ENCODE measurements at places on chromosomes 13 and 19.
A peak's percentile ranks its signal among the peaks of the same experiment; 100 is the strongest.

- DNase-seq, result no peak
Observed at GRCh38 chr13:95115525-95115924, 185.7 kb downstream of the ABCC4 start.

GRCh38 chr13:113183450-113184129, 24.9 kb downstream of the PCID2 start:
- DNase-seq, result no peak

DNA sequence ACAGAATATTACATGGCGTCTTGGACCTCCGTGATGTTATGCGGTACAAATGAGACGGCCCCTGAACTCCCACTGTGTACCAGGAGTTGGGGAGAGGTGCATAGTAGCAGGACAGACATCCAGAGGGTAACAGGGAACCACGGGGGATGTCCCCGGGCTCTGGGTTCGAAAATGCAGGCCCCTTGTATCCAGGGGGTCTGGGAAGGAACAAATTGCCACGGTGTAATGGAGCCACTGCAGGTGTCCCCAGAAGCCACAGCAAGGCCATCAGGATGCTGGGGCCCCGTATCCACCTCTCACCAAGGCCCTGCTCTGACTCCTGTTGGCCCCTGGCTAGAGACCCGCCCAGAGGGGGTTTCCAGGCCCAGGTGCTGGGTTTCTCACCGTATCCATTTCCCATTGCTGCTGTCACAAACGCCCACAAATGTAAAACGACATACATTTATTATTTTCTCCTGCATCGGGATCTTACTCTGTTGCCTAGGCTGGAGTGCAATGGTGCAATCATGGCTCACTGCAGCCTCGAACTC, 77.8 kb downstream of the INSR start:
- DNase-seq, result no peak

DNA sequence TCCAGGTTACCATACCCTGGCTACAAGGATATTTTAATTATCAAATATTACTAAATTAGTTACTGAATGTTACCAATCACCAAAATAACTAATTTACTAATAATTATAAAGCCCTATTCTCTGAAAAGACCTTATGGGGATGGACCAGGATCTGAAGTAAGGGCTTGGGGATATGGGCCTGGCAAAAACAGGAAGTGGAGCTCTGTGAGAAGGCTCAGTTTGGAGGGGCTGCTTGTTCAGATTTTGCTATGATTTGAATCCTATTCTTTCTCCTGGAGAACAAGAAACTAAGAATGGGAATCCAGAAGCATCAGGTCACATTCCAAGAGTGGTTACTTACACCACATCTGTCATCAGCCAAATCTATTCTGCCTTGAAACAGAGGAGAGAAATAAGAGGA, 148.1 kb downstream of the DNAJC15 start:
- DNase-seq, result no peak

GRCh38 chr13:98216135-98216565, 39.1 kb upstream of the RNF113B start:
- no peak for DNase-seq

DNA sequence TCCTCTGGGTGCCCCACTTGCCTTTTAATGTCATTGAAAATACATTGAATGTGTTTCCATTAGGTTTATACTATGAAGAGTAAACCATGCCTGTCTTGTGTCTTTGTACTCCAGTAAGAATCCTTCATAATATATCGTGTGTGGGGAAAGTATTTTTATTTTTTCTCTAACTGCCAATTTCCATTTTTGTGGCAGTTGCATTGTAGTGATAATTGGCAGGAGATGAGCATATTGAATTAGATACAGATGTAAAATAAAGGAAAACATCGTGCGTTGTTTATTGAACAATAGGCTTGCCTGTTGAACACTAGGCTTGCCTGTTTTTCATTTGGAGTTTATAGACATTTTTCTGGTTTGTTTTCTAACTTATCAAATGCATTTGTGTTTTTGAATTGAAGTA, 218.8 kb downstream of the NBEA start:
- no peak for DNase-seq

DNA sequence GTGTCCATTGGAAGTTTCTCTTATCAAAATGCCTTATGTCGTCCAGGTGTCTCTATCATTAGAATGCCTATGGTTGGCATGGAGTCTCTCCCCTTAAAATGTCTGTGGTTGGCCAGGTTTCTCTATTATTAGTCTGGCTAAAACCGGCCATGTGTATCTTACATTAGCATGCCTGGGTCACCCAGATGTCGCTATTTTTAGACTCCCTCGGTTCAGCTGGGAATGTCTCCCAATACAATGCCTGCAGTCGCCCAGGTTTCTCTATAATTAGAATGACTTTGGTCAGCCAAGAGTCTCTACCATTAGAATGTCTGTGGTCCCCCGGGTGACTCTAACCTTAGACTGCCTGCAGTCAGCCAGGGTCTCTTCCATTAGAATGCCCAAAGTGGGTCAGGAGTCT, 1536.1 kb downstream of the UQCRFS1 start:
- no peak for DNase-seq

DNA sequence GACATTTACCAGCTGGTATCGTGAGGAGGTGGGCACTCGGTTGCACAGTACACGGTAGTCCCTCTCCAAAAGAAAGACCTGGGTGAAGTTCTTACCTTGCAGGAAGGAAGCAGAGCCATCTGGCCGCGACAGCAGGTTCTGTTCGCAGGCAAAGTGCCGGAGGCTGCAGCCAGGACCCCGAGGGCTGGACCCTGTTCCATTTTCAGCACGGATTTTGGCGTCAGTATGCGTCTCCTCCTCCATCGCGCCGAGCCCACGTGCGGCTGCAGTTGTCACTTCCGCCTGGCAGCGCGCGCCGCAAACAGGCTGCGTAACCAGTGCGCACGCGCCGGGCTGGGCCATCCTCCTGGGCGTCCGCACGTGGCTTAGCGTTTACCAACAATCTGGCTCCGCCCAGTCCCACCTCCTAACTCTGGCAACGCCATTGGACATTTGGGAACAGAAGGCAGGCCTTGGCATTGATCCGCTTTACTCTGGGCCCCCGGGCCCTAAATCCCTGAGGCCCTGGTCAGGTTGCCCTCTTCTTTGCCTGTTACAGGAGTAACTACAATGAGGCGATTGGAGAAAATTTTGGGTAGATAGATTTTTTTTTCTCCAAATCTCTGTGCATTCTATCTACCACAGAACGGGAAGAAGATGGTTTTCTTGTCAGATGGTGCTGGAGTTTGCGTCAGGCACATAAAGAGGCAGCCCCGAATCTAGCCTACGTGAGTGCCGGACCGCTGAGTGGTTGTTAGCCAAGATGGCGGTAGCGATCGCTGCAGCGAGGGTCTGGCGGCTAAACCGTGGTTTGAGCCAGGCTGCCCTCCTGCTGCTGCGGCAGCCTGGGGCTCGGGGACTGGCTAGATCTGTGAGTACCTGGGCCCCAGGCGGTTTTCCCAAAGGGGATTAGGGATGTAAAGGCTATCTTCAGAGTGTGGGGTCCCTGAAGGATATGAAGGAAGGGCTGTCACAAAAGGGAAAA, at the start of the genes BCKDHA and EXOSC5:
Gene BCKDHA (plus strand): TSS at position 733 of the 964 bp plus-strand sequence. CDS start 10 bp downstream, at position 743.
Gene EXOSC5 (minus strand): TSS at position 274 of the 964 bp plus-strand sequence. CDS start 31 bp downstream, at position 243.
- DNase-seq, result peak; percentile 96

- DNase-seq, result no peak
Observed at GRCh38 chr19:19460761-19461265, 54.5 kb downstream of the TSSK6 start.

DNA sequence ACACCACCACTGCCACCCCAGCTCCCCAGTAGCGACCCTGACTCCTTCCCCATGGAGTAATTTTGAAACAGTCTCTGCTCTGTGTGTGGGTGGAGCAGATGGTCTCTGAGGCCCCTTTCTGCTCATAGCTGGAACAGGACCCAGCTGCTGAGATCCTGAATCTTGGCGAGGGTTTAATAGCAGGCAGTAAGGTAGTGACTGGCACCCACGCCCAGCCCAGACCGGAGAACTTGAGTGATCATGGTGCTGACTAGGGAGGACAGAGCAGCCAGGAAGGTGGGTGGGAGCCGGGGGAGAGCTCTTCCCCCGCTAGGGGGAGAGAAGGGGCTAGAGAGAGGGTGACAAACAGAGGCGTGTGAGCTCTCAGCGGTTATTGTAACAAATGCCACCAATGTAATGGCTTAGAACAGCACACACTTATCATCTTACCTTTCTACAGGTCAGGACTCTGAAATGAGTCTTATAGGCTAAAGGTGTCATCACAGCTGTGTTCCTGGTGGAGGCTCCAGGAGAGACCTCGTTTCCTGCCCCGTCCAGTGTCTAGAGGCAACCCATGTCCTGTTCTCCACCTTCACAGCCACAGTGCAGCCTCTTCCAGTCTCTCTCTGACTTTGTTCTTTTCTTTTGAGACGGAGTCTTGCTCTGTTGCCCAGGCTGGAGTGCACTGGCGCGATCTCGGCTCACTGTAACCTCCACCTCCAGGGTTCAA, 7.2 kb upstream of the ACER1 start:
- DNase-seq, result no peak

DNA sequence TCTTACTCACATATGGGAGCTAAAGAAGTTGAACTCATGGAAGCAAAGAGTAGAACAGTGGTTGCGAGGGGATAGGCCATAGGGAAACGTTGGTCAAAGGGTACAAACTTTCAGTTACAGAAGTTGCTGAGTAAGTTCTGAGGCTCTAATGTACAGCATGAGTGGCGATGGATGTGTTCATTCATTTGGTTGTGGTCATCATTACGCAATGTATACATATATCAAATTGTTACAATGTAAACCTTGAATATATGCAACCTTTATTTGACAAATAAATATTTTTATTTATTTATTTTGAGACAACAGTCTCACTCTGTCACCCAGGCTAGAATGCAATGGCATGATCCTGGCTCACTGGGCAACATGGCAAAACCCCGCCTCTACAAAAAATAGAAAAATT, 38.7 kb downstream of the ZIC5 start:
- DNase-seq, result no peak

GRCh38 chr13:43879755-43880181, at the start of gene LACC1:
LACC1 (plus strand) TSS chr13:43879904; CDS start chr13:43880986, 1,082 bp downstream.
- DNase-seq, result no peak

- no peak for DNase-seq
Observed at GRCh38 chr13:64073203-64073602, 2657.6 kb upstream of the PCDH20 start.

GRCh38 chr19:49676136-49676783, 811 bp upstream of the PRMT1 start:
- no peak for DNase-seq

DNA sequence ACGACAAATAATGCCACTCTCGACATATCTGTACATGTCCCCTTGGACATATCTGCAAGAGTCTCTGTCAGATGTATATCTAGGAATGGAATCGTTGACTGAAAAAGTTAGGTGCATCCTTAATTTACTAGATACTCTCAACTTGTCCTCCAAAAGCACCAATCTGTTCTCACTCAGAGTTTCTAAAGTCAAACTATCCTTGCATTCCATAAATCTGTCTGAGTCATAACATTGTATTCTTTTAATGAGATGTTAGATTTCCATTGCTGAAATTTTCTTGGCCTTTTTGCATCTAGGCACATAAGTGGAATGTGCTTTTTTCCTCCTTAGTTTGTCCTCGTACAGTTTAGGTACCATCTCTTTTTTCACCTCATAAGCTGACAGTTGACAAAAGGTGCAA, 139.8 kb downstream of the PTPRS start:
- DNase-seq, result no peak

DNA sequence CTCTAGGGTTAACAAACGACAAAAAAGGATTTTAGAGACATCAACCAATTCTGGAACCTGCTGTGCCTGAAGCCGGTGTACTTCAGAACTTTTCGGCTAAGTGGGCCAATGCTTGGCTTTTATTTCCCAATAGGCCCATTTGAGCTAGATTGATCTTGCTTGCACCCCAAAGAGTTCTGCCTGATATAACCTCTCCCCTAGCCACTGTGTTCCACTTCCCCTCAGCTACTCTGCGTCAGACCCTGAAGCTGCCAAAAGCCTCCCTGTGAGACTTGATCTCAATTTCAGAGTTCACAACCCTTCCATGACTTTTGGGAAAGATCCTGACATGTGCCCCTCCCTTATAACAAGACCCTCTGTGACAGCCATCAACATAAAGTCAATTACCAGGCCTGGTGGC, 5.6 kb upstream of the SIGLEC14 start:
- DNase-seq, result no peak

DNA sequence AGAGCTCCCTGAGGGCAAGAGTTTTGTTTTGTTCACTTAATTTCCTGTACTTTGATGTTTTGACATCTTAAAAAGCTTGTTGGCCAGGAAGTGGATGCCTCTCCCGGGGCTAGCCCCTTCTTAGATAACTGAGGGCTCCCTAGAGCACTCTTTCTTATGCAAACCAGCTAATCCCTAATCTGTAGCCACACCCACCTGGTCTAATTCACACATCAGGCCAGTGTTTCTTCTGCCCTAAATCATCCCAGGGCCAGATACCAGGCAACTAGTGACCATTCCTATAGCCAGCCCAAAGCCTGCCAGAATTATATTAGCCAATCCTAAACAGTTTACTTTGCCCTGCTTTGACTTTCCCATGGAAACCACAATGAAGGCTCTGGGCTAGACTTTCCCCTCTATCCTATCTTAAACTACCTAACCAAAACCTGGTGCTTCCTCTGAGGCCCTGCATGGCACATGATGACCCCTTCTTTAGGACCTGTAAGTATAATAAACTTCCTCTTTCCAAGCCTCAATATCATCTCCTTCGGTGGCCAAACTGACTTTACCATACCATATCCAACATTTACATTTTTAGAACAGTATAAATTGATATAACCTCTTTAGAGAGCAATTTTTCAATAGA, 24.8 kb downstream of the WBP4 start:
- no peak for DNase-seq

- no peak for DNase-seq
Observed at GRCh38 chr13:99406799-99407201, 94.5 kb upstream of the TM9SF2 start.

GRCh38 chr19:52291781-52292180, 5.2 kb upstream of the ZNF480 start:
- DNase-seq, result no peak
